ENCODE measurements at places on chromosomes 7 and 10.

- no peak for DNase-seq
These were observed 45.4 kb downstream of the CALML3 start for GRCh38 chr10:5570007-5570655.

- no peak for DNase-seq
These were observed 213.2 kb upstream of the RHOBTB1 start for GRCh38 chr10:61157182-61157581.

DNA sequence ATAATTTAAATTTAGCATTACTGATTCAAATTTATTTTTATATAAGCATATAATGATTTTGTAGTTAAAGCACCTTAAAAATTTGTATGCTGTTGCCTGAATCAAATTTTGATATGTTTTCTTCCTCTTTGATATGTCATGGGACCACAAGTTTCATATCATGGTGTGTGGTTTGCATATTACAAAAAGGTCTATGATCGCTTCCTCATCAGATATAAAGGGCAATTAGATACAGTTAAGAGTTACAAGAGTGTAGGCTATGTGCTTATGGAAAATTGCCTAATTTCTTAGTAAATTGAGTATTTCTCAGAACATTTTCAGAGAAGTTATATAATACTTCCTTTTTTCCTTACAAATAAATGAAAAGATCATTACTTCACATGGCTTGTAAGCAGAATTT is 22.2 kb downstream of the MRC1 start:
- DNase-seq, result no peak

DNA sequence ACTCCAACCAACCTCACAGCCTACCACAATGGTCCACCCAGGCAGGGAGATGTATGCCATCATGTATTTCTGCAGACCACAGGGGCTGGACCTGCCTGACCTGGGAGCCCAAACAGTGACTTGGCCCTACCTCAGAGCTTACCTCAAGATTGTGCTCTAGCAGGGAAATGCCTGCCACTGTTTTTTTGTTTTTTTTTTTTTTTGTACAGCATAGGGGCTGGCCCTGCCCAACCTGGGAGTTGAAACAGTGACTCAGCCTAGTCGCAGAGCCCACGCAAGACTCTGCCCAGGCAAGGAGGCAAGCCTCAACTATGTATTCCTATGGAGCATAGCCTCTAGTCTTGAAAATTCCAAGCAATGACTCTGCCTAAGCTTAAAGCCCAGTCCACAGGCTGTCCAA is 39.3 kb upstream of the CDK6 start:
- DNase-seq, result no peak

DNA sequence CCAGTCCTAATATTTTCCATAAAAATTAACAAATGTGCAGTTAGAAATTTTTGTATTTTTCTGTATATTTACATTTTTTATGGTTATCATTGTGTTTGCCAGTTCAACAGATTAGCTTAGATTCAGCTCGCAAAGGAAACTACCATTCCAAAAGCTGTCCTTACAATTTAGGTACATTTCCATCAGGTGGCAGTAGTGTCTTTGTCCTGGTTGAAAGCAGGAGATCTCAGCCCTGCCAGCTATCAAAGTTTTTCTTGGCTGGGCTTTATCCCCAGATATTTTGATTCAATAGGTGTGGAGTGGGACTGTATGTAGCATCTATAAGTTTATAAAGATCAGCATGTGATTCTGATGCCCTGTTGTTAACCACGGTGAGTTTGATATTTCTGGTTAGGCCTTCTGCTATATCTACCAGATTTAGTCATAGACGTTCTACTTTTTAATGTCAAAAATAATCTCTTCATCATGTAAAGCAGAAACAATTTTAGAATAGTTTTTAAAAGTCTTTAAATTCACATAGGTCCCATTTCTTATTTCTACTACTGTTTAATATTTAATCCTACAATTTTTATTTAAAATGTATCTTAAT is 15.5 kb upstream of the ICA1 start:
- DNase-seq, result no peak

GRCh38 chr10:69455006-69455763 is 3.9 kb downstream of the TSPAN15 start:
- no peak for DNase-seq

Measured in CD4-positive, alpha-beta T cell treated with Interleukin-17A for 4 hours (primary cell).